NCI-H2171 treated with DMSO at 0.1 percent for 48 hours (cell line): ENCODE measurements at places on chromosomes 6 and 20.

DNA sequence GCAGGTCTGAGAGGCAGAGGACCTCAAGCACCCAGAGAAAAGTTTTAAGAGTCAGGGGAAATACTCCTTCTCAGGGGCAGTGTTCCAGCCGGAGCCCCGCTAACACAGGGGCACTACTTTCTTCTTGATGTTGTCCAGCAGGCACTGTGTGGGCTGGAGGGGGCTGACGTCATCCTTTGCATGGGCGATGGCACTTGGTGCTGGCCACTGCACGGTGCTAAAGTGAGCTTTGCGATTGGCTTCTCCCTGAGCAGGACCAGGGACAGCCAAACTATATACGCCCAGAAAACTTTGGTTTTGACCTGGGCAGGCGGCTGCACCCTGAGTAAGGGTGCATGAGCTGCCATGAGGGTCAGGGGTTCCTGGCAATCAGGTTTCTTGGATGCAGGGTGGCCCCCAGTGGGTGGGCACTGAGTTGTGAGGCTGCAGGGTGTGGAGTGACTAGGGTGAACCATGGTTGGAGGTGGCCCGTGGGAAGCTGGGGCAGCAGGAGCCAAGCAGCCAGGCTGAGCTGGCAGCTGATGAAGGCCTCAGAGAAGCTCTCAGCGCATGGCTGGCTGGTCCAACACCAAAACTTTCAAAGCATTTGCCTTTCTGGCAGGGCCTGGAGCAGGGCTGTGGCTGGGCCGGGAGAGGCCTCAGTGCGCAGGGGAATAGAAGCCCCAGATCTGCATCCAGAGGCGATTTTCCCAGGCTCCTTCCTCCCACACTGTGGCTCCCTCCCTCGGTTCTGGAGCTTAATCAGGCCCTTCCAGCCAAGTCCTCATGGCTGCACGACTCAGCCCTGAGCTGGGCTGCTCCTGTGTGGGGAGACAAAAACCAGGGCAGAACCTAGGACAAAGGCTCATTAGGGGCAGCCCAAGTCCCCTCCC is 18.3 kb downstream of the MRPS18A start:
- DNase-seq = no peak

GRCh38 chr6:132495604-132496079 is 17.3 kb downstream of the STX7 start:
- no peak for DNase-seq

GRCh38 chr6:34246563-34247391 is 2.0 kb downstream of the SMIM29 start:
- DNase-seq = peak; percentile 90

- DNase-seq = no peak
Observed at GRCh38 chr6:145508107-145508506, 227.2 kb downstream of the EPM2A start.

DNA sequence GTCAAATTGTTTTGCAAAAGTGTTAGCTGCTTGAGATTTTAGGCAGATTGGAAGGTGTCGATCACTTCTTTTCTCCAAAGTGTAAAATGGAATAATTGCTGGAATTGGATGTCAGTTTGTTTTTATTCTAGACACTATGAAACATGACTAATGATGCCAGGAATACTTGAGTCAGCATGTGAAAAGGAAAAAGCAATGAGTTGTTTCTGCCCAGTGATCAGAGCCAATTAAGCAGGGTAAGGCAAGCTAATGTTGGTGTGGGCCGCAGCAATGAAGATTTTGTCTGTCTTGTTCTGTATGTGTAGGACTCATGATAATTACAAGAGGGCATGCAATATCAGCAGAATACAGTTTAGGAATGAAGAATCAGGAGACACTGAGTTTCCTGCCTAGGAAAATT is 110.3 kb downstream of the CARMIL1 start:
- DNase-seq = no peak
